Activated CD8-positive, alpha-beta memory T cell treated with anti-CD3 and anti-CD28 coated beads for 4 hours (primary cell): ENCODE measurements at places on chromosomes 12 and 14.

GRCh38 chr12:89949457-89950195 is 241.0 kb upstream of the ATP2B1 start:
- DNase-seq, result peak; percentile 33

DNA sequence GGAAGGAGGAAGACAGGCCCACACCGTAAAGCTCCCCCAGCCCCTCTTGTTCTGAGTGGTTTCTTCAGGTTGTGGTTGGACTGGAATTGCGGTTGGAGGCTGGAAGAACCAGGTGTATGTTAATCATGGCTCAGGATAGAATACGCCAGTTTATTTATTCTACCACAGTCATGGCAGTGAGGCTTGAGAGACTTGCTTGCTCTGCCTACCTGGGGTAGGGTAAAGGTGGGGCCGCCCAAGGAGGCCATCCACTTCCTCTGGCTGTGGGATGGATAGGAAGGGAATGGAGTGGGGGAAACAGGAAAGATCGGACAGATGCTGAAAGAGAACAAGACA is 8.1 kb downstream of the SHMT2 start:
- DNase-seq, result no peak

DNA sequence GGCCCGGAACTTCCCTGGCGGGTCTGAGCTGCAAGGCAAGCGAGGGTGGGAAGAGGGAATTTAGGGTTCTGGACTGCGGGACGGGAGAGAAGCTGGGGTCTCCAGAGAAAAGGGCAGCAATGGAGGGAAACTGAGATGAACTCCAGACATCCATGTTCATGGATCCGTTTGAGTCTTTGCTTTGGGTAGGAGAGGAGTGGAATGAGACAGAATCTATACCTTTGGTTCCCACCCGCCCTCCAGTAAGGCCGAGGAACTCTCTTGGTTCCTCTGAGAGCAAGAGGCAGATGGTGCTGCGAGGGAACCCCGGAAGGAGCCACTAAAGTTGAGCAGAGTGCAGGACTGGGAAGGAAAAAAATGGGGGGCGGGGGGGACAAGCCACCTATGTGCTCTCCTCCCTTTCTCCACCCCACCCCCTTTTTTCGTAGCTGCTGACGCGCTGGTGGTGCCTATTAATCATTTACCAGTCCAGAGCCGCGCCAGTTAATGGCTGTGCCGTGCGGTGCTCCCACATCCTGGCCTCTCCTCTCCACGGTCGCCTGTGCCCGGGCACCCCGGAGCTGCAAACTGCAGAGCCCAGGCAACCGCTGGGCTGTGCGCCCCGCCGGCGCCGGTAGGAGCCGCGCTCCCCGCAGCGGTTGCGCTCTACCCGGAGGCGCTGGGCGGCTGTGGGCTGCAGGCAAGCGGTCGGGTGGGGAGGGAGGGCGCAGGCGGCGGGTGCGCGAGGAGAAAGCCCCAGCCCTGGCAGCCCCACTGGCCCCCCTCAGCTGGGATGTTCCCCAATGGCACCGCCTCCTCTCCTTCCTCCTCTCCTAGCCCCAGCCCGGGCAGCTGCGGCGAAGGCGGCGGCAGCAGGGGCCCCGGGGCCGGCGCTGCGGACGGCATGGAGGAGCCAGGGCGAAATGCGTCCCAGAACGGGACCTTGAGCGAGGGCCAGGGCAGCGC is 1.2 kb downstream of the SSTR1 start:
- no peak for DNase-seq

DNA sequence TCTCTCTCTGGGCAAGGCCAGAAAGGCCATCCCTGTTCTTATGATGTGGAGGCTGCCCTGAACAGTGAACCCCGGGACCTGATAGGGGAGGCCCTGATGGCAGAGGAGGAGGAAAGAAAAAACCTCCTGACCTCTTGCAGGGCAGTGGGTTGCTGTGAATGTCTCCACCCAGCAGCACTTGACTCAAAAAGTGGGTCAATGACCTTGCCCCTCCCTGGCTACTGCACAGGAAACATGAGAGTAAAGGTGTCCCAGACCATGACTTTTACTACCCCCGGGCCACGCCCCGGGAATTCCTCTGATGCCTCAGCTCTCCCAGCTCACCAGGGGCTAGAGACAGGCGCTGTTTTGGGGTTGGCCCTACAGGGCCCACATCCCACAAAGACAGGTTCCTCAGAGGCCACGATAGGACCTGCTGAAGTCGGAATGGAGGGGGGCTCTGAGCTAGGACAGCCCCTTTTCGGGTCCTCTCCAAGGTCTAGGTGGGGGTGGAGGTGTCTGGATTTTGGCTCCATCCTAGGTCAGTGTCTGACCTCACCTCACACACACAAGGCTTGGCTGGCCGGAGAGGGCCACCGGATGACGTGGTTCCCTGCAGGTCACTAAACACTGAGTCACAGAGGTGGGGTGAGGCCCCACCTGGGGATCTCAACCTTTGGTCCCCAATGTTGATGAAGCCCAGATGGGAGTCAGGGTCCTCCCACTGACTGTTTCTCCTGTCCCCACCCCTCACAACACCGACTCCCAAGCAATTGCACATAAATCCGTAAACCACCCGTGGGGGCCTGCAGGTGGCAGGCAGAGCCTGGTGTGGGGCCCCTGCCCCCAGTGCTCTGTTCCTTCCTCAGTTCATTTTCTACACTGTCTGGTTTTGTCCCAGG is 1.6 kb downstream of the RHOF start:
- DNase-seq, result no peak

DNA sequence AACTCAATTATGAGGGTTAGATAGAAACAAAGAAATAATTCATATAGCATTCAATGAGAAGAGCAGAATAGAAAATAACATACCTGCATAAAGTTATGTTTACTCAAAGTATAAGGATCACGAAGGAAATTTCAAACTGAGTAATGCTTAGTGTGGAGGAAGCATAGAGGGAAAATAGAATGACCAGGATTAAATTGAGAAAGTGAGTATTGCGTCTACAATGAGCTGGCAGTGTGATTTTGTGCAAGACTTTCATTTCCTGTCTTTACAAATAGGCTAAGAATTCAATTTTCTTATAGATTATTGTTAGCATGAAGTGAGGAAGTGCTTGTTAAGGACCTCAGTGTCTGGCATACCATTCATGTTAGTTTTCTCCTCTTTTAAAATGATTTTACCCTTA is 12.0 kb downstream of the ADGRD1 start:
- DNase-seq, result no peak

DNA sequence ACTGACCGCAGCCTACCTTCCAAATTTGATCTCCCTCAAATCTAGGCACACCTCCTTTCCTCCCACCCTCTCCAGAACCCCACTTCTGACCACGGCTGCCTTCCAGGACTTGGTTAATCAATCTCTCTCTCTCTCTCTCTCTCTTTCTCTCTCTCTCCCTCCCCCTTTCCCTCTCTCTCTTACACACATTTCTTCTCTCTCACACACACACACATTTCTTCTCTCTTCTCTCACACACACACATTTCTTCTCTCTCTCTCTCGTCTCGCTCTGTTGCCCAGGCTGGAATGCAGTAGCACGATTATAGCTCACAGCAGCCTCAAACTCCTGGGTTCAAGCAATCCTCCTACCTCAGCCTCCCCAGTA is 521 bp upstream of the GMFB start:
- no peak for DNase-seq

- DNase-seq, result peak; percentile 20
Observed at GRCh38 chr12:62438098-62438692, 28.4 kb upstream of the MON2 start.

DNA sequence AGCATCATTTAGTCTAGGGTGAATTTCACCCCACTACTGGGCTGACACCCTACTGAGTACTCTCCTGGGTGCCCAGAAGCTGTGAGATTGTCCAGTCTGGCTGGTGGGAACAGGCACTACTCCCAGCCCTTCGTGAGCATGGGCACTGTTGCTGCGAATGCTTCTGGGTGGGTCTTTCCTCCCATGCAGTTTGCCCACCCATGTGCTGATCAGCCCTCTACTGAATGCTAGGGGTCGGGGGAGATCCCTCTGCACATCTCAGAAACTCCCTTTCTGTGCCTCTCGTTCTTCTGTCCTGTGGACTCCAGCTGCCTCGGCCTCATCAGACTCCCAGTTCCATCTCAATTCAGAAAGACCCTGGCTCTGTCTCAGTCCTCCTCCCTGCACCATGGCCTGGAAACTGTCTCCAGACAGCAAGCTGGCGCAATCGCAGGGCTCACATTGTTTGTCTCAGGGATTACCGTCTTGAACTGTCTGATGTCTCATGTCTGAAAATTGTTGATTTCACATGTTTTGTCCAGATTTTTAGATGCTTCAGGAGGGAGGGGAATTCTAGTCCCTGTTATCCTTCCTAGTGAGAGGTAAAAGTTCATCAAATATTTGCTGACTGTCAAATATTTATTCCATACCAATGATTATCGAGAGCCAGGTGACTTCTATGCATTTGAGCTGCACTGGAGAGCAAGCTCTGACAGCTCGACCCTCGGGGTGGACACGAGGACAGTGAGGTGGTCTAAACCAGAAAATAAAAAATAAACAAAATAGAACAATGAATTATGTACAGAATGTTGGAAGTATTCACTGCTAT is 316.6 kb upstream of the RTL1 start:
- DNase-seq, result no peak

DNA sequence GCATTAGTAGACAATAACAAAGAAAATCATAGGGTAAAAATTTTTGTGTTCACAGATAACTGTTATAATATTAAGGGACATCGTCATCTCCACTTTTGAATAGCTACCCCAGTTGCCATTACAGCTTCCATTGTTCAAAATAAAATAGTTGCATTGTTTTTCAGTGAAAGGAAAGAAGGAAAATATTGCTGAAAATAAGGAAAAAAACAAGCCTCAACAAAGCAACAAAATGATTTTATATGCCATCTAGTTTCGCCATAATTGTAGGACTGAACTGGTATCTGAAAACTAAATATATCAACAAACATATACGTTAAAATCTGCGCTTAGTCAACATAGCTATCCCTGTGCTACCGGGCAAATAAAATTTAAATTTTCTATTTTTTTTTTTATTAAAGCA is 3.3 kb downstream of the CDK17 start:
- DNase-seq, result no peak

GRCh38 chr14:80116157-80116556 is 95.1 kb downstream of the DIO2 start:
- no peak for DNase-seq

DNA sequence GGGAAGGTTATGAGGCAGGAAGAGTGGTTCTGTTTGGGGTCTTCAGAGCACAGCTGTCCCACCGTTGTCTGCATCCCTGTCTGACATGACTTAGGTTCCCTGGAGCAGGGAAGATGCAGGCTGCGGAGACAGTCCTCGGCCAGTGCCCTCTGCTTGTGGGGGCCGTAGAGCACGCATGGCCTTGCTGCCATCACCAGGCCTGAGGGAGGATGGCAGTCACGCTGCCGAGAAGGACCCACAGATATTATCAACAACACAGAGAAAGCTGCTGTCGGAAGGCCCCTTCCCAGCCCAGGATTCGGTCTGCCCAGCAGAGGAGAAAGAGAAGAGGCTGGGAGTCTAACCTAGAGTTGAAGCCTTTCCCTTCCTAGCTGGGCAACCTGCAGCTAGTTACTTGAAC is 35.0 kb downstream of the ERH start:
- no peak for DNase-seq

DNA sequence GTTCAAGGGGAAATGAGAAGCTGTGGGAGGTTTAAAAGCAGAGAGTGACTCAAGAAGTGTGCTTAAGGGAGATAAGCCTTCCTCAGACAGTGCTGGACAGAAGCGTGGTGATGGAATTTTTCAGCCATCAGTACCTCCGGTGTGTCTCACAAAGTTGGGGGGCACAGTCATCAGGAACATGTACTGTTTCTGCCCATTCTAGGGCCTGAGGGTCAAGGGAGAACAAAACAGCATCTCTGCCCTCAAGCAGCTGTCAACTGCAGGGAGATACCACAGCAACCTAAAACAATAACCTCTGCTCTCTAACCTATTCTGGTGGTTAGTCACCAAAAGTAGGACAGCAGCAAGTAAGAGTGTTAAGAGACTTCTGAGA is 2.0 kb upstream of the STON2 start:
- DNase-seq, result no peak

DNA sequence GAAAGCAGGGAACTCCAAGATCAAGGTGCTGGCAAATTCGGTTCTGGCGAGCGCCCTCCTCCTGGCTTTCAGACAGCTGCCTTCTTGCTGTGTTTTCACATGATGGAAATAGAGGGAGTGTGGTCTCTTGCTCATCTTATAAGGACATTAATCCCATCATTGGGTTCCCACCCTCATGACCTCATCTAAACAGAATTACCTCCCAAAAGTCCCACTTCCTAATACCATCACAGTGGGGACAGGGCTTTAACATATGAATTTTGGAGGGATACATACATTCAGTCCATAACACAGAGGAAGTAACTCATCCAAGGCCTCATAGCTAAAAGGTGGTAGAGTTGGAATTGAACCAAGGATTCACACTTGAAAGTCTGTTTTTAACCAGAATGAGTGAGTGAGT is 28.6 kb downstream of the DYRK2 start:
- no peak for DNase-seq

- no peak for DNase-seq
Observed at GRCh38 chr14:68544081-68544892, 248.6 kb downstream of the ZFP36L1 start.

- DNase-seq, result no peak
Observed at GRCh38 chr12:55659486-55660385, 23.0 kb downstream of the OR10P1 start.

GRCh38 chr12:33605757-33606156 is 166.1 kb upstream of the SYT10 start:
- no peak for DNase-seq

DNA sequence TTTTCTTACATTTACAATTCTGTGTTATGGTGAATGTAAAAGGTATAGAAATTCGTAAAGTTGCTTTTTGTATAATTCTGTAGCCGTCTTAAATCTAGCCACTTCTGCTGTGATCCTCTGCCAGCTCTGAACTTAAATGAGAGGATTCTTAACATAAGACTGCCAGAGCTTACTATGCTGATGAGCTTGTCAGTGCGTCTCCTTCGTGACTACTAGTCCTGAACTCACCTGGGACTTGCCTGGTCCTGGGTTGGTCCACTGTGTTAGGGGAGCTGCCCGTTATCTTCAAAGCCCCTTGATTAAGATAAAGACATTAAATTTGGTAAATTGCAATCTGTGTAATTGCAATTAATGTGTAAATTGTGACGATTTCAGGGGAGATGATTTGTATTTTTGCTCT is 44.7 kb downstream of the UNC79 start:
- DNase-seq, result no peak

DNA sequence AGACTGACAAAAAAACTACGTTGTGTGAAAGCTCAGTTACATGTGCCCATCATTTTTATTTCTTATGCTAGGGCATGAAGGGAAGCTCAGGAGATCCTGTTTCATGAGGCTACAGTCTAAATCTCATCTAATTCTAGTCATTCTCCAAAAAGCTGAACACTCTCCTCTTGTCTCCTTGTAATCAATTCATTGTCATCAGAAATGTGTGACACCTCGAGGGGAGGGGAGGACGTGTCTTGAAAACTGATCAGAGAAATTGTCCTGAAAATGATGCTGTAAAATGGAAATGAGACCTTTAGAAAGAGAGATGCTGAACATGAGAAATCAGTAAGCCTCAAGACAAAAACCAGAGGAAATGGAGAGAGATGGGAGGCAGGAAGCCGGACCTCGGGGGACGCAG is 103.4 kb downstream of the DAD1 start:
- DNase-seq, result no peak
